Activated CD8-positive, alpha-beta memory T cell treated with anti-CD3 and anti-CD28 coated beads for 4 hours (primary cell): ENCODE measurements at places on chromosomes 16 and 17.
A peak's percentile ranks its signal among the peaks of the same experiment; 100 is the strongest.

DNA sequence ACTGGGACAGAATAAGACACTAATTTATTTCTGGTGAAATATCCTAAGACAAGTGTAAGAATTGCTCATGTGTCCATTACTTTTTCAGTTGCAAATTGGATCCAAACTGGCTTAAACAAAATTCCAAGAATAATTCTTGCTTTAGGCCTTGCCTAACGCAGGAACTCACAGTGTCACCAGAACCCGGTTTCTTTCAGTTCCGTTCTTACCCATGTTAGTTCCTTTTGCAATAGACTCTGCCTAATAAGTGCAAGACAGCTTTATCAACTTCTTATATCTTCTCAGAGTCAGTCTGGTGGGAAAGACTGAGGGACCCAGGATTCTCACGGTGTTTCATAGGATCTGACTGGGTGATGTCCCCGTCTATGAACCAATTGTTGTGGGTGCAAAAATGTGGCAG lies 24.7 kb downstream of the GDE1 start:
- DNase-seq: no peak

DNA sequence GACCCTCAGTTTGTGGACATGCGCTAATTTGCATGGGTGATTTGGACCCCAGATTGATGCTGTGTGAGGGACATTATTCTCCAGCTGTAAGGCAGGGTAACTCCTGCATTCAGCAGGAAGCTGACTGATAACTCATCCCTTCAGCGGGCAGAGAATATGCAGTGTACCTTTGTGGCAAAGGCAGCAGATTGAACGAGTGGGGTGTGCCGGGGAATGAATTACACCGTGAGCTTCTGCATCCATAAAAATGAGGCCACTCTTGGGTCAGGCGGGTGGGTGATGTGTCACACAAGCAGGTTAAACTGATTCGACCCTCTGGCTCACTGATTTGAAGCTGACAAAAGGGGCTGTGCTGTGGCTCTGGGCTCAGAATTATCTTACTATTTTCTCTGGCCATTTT lies 128.9 kb upstream of the PMFBP1 start:
- no peak for DNase-seq

DNA sequence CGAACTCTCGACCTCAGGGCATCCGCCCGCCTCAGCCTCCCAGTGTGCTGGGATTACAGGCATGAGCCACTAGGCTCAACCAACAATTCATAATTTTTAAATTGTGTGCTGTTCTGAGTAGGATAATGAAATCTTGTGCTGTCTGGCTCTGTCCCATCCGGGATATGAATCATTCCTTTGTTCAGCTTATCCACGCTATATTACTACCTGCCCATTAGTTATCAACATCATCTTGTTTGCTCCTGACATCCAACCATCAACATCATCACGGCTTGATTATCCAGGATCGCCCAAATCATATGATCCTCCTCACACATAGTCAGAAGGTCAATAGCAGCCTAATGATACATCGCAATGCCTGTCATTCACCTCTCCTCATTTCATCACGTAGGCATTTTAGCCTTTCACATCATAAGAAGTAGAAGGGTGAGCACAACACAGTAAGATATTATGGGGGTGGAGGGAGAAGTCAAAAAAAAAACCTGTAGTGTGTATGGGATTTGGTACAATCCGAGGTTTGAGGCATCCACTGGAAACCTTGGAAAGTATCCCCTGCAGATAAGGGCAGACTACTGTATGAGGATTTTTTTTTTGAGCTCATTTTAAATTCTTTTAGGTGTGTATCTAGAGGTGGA lies 77.0 kb upstream of the SIAH1 start:
- no peak for DNase-seq

DNA sequence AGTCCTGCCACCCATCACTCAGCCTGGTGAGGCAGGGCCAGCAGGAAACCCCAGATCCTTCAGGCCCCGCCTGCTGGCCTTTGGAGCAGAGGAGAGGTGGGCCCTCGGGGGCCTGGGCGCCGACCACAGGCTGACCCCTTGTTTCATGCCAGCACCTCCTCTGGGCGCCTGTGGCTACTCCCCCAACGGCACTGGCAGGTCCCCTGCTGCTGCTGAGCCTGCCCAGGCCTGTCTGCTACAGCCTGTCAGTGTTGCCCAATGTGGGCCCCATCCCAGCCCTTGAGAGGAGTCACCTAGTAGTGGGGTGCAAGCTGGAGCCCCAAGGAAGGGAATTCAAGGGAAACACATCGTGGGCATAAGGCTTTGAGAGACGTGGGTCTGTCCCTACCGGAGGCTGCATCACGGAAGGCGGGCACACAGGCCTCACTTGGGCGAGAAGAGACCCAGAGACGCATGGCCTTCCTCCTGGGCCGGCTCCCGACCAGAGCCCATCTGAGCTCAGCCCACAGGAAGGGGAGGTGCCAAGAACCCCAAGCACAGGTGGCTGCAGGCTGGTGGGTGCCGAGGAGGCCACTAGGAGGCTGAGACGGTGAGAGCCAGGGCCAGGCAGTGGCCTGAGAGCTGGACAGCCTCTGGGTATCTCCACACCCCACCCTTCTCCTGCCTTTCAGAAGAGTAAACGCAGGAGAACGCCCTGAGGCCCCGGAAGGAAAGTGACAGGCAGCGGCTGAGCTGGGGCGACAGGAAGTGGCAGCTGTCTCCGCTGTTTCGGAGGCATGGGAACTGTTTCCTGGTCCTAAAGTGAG lies 8.0 kb upstream of the FASN start:
- peak; percentile 21 for DNase-seq

GRCh38 chr16:71526111-71526631 lies at the start of gene CHST4:
Gene CHST4 (plus strand): TSS chr16:71526426. CDS start chr16:71536678, 10,252 bp downstream.
- DNase-seq: no peak

- no peak for DNase-seq
These were observed 2.0 kb upstream of the RASL10B start for GRCh38 chr17:35729405-35729833.

- no peak for DNase-seq
These were observed 9.6 kb upstream of the ATP2C2 start for GRCh38 chr16:84358601-84359295.

DNA sequence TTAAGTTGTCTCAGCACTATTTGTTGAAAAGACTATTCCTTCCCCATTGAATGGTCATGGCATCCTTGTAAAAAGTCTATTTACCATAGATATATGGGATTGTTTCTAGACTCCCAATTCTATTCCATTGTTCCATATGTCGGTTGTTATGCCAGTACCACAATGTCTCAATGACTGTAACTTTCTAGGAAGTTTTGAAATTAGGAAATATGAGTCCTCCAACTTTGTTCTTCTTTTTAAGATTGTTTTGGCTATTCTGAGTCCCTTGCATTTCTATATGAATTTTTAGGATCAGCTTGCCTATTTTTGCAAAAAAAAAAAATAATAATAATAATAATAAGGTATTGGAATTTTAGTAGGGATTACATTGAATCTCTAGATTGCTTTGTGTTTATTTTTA lies 43.0 kb upstream of the ABCA3 start:
- DNase-seq: no peak

DNA sequence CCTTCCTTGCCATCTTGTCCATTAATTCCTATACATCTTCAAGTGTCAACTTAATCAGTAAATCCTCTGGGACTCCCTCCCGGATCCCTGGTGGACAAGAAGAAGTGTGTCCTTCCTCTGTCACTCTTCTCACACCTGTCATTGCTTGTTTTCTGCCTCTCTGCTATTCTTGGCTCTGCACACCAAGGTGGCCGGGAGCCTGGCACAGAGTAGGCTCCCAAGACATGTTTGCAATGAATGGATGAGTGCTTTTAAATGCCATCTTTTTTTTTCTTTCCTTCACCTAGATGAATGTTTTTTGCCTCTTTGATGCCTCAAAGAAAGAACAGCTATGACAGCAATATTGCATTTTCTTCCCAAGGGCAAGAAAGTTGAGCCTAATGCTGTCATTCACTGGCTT lies 58.0 kb upstream of the CLEC18A start:
- DNase-seq: no peak

GRCh38 chr16:51359141-51359955 lies 208.3 kb upstream of the SALL1 start:
- DNase-seq: no peak
